ENCODE measurements at places on chromosomes 4 and X.

- DNase-seq, result no peak
These were observed 251.5 kb upstream of the RASGEF1B start for GRCh38 chr4:81723019-81723884.

GRCh38 chrX:107716118-107716684 is 59.4 kb downstream of the TSC22D3 start:
- peak; percentile 66 for DNase-seq

DNA sequence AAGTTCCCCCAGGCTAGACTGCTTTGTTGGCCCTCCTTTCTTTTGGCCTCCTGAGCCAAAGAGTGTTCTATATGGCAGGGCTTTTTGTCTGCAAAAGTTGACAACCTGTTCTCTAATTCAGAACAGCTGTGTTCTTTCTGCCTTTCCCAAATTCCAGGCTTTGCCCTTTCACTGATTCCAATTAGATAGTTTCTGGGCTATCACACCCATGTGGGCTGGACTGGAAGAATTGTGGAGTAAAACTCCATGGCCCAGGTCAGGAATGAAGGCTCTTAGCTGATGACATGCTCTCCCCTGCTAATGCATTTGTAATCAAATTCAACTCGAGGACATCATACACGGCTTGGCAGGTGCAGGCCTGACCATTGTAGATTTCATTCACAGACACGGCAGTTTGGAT is 19.4 kb downstream of the BMP3 start:
- DNase-seq, result no peak

- DNase-seq, result no peak
These were observed 11.0 kb downstream of the BMX start for GRCh38 chrX:15511563-15511962.

GRCh38 chr4:9889306-9889705 is 107.9 kb downstream of the DRD5 start:
- no peak for DNase-seq

GRCh38 chr4:91198951-91199350 is 1071.8 kb downstream of the CCSER1 start:
- DNase-seq, result no peak

GRCh38 chr4:148445071-148445859 is 3.1 kb upstream of the NR3C2 start:
- peak; percentile 72 for DNase-seq

DNA sequence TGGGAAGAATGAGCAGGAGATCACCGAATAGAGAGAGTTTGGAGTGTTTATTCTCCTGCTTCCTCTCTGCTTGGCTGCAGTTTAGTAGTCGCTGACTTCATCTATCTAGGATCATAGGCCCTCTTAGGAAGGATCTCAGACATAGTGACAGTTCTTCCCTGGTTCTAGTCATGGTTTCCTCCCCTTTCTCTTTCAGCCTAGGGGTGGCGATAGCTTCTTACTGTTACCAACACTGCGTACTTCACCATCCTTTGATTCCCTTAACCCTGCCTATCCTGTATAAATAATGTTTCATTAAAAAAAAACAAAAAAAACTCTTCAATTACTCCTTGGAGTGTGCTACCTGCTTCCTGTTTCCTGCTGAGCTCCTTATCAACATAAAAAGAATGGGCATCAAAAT is 103.8 kb downstream of the DDX53 start:
- no peak for DNase-seq
